Fibroblast of mammary gland (primary cell): ENCODE measurements at places on chromosomes 11 and 22.

- peak; percentile 16 for DNase-seq
Observed at GRCh38 chr11:73292525-73292894, 15.6 kb upstream of the ARHGEF17 start.

- DNase-seq = peak; percentile 32
Observed at GRCh38 chr11:12723421-12724300, 49.4 kb downstream of the TEAD1 start.

DNA sequence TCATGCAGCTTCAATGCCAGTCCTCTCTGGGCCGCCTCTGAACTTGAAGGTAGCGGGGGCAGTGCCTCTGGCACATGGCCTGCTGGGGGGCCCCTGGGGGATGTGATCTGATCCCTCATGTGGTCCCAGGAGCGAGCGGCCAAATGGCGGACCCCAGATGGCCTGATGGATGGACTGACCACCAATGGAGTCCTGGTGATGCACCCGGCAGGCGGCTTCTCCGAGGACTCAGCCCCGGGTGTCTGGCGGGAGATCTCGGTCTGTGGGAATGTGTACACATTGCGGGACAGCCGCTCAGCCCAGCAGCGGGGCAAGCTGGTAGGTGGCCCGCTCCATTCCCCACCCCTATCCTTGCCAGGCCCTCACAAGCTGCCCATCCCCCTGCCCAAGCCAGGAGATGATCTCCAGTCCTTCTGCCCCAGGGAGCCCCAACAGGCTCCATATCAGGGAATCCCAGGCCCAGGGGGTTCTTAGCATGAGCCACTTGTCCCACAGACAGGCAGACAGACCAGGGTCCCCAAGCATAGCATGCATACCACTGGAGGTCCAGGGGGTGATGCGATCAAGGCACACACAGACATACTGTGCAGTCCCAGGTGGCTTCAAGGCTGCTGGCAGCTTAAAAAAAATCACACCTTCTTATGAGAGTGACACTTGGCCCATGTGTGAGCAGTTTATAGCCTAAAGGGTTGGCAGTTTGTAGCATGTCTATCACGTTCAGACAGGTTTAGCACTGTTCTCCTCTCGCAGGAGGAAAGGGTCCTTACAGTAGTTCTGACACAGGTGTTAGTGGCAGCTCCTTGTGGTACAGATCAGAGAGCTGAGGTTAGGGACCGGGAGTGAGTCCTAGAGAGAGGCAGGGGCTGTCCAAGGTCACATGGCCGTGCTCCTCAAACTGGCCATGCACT, 6.4 kb upstream of the DPP3 start:
- DNase-seq = no peak

GRCh38 chr11:112863305-112863704, 97.9 kb upstream of the NCAM1 start:
- no peak for DNase-seq

DNA sequence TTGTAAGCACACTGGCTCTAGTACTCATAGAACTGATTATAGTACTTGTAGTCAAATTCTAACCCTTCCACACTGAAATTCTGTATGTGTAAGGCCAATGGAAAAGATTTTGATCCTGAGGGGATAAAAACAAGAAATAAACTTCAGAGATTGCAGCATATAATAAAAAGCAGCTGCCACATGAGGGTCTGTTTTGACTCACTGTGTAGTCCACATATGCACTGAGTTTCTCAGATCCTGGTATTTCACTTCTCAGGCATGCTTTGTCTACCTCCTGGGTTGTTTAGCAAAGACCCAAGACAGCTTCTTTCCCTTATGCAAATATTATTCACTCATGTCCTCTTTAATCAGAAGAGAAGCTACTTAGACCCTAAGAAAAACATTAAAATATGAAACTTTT, 71.1 kb upstream of the SLC5A12 start:
- DNase-seq = peak; percentile 53

DNA sequence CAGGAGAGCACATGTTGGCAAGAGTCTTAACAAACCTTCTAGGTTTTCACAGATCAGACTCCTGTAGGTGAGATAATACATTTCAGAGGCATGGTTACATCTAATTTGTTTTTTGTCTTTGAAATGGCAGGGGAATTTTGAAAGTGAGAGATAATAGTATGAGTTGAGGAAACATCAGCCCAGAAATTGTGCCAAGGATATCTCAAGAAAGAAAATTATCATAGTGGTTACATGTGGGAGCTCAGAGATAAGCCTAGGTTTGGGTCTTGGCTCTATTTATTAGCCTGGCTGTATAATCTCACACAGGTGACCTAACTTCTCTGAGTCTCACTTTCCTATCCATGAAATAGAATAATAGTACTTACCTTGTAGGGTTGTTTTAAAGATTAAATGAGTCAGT, 443 bp downstream of the BTBD18 start:
- DNase-seq = no peak

GRCh38 chr11:119816660-119817059, 87.7 kb upstream of the NECTIN1 start:
- DNase-seq = no peak

GRCh38 chr11:76603202-76603601, 67.3 kb downstream of the LRRC32 start:
- DNase-seq = no peak

DNA sequence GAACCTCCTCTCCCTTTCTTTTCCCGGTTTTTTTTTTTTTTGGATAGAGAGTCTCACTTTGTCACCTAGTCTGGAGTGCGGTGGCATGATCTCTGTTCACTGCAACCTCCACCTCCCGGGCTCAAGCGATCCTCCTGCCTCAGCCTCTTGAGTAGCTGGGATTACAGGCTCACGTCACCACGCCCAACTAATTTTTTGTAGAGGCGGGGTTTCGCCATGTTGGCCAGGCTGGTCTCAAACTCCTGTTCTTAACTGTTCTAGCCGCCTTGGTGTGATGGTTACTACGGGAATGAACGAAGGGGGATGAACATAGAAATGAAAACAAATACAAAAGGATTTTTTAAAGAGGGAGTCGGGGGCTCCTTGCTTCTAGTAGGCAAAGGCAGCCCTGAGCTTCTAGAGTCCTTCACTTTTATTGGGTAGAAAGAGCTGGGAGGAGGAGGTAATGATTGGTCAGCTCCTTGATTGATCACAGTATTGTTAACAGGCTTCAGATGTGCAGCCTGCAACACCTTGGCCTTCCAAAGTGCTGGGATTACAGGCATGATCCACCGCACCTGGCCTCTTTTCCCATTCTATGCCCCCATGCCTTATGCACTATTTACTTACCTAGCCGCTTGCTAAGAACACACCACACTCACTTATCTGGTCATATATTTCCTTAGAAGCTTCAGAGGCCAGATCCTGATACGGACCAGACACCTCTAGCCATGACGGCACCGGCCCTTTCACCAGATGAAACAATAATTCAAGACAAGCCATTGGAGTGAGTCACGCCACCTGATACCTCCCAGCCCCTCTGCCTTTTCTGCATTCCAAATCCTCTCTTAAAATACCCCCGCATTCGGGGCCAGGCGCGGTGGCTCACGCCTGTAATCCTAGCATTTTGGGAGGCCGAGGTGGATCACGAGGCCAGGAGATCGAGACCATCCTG, 20.7 kb downstream of the SUSD2 start:
- DNase-seq = no peak

DNA sequence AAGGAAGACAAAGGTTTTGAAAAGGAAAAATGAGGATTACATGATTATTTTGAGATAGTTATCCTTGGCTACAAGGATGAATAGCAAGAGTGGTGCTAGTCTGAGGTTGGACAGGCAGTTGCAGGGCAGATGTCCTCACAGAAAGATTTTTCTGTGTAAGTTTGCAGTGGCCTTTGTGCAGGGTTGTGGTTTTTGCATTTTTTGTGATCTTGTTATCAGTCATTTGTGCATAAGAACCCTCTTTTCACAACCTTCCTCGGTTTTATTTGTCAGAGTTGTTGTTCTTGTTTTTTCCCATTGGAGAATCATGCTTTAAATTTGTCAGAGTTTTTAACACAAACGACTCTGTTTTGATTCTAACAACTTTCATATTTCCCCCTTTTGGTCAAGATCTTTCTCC, 1.4 kb downstream of the CCDC134 start:
- DNase-seq = no peak

DNA sequence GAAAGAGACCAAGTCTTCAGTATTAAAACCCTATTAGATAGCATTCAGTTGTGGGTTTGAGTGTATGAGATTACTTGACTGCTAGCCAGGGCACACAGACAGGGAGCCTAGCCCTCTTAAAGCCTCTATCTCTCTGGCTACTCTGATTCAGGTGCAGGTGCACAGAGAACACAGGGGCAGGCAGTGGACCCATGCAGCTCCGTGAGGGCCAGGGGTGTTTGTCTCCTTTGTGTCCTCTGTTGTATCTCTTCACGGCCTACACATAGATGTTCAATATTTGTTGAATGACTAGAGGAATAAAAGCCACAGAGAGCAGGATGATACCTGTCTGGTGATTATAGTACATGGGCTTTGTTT, 21.5 kb upstream of the AIFM3 start:
- DNase-seq = no peak

DNA sequence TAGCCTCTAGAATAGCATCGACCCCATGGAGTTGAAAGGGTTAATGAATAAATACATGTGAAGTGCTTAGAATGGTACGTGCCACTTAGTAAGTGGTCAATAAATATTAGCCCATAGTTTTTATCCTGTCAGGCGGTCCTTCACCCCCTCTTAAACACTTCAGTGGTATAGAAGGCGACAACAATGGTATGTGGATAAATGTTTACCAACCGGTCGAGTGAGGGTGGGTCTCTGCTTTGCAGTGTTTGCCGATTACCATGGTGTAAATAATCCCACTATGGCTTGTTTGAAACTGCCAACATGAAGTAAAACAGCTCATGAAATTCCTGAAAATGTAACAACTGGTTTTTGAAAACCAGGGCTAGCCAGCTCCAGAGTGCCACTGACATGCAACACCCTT, 541.2 kb downstream of the BUD13 start:
- DNase-seq = no peak

DNA sequence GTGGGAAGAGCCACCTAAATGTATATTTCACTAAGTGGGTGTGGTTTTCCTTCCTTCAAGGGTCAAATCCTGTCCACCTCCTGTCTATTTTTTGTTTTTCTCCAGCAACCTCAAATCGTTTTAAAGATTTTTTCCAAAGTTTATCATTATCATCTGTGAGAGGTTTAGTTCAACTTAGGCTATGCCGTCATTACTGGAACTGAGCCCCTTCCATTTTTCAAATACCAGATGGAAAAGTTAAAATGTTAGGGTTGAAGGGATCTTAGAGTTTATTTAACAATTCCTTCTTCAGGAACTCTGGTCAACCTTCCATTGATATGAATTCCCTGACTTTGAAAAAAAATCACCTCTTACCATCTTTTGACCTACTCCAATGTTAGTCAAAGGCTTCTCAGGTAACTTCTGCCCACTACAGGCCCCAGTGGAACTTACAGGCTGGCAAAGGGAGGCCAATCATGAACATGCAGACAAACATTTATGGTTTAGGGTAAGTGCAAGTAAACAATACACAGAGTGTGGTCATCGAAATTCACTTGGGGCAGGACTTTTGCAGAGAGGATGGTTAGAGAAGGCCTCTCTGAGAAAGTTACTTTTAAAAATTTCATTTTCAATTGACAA, 45.2 kb downstream of the SYN3 start:
- no peak for DNase-seq

DNA sequence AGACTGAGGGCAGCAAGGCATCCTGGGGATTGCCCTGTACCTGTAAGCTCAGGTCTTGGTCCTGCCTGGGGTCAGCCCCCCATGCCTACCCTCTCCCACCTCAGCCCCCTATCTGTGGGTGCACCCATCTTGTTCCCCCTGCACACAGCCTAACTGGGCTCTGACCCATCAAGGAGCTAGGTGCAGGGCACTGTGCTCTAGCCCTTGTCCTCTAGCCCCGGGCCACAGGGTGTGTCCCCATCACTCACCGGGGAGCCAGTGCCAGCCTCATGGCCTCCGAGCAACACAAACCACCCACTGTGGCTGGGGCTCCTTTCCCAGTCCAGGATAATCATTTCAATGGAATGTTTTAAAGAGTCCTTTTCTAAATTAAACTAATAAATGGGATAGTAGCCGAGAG, 293.9 kb upstream of the PLET1 start:
- no peak for DNase-seq

DNA sequence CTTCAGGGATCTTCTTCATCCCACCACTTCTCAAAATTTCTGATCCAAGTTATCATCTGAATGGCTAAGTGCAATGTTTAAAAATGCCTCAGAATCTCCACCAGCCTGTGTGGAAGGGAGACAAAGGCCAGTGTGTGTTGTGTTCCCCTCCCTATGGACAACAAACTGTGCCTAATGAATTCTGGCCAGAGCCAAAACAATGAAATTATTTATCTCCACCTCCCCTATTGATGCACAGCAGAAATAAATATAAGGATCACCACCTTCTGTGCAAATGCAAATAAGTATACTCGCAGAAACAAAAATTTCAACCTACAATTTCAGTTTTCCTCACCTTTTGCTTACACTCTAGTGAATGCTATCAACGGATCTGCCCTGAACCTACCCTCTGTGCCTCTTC, 75.8 kb downstream of the GAB2 start:
- no peak for DNase-seq

- DNase-seq = no peak
Observed at GRCh38 chr22:23547818-23548500, 32.1 kb downstream of the IGLL1 start.

DNA sequence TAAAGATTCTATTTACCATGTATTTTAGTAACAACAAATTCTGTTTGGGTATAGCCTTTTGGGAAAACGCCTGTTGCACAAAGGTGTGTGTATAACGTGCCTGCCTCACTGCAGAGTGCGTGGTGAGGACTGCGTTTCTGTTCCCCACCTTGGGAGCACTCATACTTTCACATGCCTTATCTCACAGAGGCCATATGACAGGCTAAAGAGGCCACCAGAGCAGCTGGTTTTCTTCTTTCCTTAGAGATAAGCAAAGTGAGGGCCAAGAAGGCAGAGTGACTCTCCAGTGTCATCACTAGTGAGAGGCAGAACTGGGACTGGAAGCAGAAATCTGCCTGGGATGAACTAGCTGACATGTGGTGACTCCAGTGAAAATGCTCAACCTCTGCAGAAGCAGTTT, 369.2 kb upstream of the NARS2 start:
- DNase-seq = no peak

DNA sequence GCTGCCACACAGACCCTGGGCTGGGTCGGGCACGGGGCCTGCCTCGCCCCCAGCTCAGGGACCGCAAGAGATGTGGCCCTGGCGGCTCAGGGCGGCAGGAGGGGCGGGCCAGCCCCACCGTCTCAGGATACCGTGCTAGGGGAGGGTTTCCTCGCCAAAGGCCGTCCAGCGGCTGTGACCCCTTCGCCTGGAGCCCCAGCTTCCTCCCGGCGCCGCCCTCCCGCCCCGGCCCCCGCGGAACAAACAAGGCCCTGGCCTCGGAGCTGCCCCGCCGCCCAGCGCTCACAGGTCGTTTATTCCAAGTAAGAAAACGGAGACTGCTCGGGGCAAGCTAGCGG, 543 bp upstream of the AP2A2 start:
- DNase-seq = no peak

DNA sequence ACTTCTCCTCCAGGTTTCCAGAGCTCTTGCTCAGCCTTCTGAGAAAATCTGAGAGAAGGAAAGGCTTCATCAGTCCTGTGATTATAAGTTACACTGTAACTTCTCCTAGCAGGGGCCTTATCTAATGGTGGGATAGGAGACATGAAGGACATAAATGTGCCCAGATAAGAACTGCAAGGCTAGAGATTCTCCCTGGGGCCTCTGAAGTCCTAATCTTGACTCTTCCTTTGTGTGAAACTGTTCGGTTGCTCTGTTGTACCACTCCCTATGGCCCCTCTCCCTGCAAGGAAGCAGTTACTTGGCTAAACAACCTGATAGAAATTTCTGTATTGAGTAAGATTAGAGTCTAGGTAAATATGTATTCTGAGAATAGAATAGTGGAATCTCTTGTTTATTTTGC, 780.9 kb downstream of the ETS1 start:
- DNase-seq = no peak
